ENCODE measurements at places on chromosomes 3 and 15.
A peak's percentile ranks its signal among the peaks of the same experiment; 100 is the strongest.

GRCh38 chr3:196654735-196655090 is 15.2 kb downstream of the NRROS start:
- no peak for DNase-seq

- DNase-seq = no peak
Measured at GRCh38 chr15:33831646-33832045, 136.7 kb upstream of the CHRM5 start.

DNA sequence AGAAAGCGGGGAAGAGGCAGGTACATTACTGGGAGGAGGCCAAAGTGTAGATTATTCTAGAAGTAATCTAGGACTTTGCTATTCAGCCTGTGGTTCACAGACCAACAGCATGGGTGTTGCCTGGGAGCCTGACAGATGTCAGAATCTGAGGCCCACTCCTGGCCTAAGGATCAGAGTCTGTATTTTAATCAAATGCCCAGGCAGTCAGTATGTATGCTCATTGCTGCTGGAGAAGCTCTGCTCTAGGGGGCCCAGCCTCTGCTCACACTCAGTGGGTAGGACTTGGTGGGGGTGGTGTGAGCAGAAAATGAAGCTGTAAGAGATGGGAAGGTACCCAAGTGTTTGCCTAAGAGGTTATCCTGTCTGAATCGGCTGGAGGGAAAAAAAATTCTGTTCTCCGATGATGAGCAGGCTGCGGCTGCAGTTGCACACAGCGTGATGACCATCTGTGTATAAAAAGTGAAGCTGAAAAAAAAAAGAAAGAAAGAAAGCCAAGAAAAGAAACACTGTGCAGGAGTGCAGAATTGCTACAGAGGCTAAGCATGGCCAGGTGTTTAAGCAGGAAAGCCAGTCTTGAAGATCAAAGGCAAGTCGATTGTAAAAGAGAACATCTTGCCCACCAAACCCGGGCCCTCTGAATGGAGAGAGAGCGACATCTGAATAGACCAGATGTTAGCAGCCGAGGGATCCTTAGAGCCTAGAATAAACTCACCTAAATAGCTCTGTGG is 65.2 kb downstream of the EIF4E3 start:
- DNase-seq = no peak

- no peak for DNase-seq
Measured at GRCh38 chr3:4533489-4534443, 40.6 kb downstream of the ITPR1 start.

GRCh38 chr15:68818769-68819494 is 1.8 kb downstream of the ANP32A start:
- DNase-seq = no peak

DNA sequence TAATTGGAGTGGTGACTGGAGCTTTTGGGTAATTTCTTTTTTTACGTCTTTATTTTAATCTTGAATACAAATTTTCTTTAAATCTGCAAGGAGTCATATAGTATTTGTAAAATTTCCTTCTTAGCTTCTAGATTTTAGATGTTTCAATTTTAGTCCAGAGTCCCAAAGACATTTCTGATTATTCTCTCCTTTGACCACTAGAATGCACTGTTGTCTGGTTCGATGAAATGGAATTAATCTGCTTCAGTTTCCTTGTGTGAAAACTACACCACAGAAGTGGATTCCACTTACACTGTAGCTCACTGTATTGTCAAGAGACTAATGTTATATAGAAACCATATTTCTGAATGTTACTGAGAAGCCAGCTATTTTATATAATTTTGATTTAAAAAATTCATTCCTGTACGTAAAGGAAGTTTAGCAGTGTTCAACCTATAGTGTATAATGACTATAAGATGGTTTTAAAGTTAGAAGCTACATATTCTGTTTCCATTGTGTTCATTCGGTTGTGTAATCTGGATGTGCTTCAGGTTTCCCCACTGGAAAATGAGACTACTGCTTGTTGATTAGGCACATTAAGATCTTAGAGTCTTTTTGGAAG is 6.1 kb downstream of the GRAMD1C start:
- peak; percentile 42 for DNase-seq

- DNase-seq = no peak
Measured at GRCh38 chr15:56815247-56815646, 81.9 kb upstream of the ZNF280D start.

DNA sequence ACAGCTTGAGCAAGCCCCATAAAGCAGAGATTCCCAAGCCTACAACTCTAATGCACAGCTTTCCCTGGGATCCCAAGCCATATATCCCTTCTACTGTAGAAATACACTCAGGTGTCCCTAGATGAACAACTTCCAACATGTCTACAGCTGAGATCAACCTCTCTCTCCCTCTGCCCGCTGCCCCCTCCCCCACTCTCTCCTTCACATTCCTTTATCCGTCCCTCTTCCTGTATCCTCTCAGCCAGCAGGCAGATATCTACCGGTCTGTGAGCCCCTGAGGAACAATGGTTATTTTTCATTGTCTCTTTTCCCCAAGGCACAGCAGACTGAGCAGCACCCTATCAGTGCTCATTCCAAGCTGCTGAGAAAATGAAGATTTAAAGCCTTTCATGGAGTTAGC is 138.6 kb downstream of the SUCLG2 start:
- DNase-seq = no peak

DNA sequence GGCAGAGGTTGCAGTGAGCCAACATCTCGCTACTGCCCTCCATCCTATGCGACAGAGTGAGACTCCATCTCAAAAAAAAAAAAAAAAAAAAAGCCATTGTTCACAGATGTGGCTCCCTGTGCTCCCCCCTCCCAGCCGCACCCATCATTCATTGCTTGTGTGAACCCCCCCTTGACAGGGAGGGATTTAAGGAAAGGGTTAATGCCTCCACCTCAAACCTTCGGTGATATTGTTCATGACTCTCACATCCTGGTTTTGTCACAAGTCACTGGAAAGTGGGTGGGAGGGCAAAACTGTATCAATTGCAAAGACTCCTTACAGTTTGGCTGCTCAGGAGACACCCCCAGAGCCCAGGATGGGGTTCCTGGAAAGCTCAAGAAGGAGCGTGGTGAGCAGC is 7.7 kb downstream of the SLC6A6 start:
- DNase-seq = no peak

DNA sequence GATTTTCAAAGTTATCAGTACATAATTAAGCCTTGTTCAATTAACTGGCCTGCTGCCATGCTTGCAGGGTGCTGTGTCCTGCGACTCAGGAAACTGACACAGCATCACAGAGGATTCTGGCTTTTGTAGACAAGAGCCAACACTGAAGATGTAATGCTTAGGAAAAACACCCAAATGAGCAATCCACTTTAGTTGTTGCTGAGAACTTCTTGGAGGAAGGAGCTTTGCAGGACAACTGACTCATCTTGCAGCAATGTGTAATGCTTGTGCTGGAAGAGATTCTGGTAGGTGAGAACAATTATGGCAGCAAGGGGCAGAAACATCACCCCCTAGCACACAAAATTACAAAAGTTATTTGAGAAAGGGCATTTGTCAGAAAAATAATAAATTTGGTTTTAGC is 67.6 kb downstream of the NLGN1 start:
- DNase-seq = no peak

DNA sequence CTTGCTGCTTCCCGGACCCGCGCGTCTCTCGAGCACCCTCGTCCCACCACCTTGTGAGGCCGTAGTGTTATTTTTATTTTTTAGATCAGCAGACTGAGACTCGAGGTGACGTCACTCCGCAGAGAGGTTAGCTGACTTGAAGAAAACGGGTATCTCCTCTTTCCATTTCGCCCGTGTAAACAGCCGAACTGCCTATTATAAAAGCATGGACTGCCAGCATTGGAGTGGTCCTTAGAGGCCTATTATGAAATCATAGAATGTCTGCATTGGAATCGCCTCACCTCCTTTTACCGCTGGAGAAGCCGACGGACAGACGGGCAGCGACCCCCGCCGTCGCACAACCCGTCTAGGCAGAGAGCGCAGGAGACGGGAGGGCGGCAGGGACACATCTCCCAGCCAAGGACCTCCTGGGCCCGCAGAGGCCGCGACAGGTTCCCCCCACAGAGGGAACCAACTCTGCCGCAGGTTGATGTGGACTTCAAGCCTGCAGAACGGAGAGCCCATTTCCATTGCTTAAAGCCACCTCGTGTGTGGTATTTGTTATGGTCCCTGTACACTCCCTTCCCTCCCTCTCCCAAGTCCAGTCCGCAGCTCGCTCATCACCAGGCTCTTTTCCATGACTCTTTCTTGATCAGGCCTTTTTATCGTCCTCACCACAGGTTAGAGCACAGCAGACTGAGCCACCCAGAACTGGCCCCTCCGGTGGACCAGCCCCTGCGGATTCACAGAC is 540 bp upstream of the PPP1R2 start:
- DNase-seq = no peak

DNA sequence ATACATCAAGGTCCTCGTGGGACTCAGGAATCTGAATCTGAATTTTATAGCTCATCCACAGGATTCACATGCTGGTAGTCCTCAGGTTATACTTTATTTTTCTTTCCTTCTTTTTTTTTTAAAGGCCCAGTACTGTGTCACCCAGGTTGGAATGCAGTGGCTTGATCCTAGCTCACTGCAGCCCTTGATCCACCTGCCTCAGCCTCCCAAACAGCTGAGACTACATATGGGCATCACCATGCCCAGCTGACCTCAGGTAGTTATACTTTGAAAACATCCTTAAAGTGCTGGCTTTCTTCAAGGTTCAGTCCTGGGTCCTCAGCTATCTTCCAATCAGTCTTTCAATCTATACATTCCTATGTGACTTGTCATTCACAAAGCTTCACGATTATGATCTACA is 38.2 kb downstream of the SNX4 start:
- no peak for DNase-seq

DNA sequence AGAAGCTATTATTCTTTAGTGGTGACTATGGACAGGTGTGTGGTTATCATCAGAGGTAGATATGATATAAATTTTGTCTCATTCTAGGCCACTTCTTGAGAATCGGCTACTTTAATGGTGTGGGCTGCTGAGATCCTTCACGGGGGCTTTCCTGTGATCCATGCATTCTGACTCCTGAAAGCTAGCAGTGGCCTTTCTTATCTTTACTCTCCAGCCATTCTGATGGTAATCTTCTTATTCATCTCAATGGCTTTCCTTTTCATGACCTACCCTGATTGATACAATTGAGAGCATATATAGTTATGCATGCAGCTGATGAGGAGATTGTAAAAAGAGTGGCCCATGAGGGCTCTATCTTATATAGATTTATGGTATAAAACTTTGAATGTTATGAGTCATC is 78.3 kb upstream of the ZPLD1 start:
- DNase-seq = no peak

DNA sequence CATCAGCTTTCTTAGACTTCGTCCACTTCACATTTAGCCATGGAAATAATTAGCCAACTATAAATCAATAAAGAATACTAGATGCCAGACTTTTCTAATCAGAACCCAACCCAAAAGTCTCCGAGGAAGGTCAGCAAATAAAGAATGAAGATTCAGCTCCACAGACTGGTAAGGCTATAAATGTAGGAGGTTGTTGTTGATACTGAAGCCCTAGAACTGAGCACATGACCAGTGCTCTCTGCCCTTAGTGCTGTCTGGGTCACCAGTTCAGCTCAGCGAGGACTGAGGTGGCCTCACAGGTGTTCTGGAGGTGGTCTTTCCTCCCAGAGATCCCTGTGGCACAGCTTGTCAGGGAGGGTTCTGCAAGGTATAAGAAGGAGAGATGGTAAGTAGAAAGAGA is 20.9 kb upstream of the SLC28A2 start:
- no peak for DNase-seq

DNA sequence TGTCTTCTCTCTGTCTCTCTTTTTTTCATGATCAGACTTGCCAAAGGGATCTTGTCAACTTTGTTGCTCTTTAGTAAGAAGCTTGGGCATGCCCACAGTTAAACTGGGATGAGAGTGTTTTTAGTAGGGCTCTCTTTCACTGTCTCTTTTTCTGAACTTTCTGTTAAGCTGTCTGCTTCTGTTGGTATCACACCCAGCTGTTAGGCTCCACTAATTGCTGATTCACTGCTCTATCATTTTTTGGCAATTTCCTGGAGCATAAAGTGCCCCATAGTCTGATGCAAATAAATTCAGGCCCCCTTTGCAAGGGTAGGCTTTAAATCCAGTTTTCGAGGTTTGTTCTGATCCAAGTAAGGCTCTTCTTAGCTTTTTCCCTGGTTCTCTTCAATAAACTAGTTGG is 360.4 kb upstream of the ADAMTS9 start:
- no peak for DNase-seq

- DNase-seq = no peak
Measured at GRCh38 chr3:66480666-66481065, 20.2 kb downstream of the LRIG1 start.

DNA sequence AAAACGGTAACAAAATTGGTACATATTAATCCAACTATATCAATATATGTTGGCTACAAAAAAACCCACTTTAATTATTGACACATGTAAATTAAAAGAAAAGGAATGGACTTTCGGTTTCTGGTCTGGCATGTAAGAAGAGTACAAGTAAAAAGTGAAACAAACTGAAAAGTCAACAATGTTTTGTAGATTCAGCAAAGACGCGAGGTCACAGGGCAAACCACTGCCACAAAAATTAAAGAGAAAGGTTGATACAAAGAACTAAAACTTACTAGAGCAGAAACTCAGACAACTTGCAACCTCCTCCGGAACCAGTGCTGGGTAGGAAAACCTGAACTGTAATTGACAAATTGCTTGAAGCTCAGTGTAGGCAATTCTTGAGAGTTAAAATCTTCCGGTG is 110.6 kb upstream of the ARPP21 start:
- peak; percentile 13 for DNase-seq

- DNase-seq = no peak
Measured at GRCh38 chr15:100835636-100836035, 44.0 kb upstream of the ALDH1A3 start.
